ENCODE measurements at places on chromosomes 7 and 10.

- no peak for DNase-seq
Observed at GRCh38 chr7:128100225-128100948, 69.2 kb upstream of the LRRC4 start.

DNA sequence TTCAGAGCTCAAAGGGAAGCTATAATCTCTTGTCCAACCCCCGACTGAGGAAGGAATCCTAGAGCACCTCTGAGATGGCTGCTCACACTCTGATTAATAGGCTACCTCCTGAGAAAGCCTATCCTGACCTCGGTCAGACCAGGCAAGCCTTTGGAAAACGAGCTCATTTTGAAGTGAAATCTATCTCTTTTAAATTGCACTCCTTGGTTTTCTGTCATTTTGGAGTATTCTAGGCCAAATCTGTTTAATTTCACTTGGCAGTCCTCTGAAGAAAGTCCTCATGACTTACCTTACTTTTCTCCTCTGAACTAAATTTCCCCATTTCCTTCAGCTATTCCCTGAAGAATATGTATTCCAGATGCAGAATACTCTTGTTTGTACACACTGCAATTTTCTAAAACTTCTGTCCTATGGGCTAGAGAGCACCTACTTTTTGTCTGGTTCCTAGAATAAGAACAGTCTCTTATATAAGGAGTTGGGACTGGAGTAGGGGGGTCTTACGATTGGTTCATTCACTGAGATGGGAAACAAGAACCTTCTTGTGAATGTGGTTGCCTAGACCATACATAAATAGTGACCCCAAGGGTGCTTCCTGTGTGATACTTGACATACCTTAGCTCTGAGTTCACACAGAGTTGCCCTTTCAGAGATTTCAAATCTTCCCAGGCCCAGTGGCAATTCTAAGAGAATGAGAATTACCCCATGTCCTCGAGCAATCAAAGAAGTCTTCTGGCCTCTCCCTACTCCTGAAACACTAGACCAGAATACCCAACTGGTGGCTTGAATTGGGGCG, 31.9 kb upstream of the HPS1 start:
- DNase-seq: no peak

DNA sequence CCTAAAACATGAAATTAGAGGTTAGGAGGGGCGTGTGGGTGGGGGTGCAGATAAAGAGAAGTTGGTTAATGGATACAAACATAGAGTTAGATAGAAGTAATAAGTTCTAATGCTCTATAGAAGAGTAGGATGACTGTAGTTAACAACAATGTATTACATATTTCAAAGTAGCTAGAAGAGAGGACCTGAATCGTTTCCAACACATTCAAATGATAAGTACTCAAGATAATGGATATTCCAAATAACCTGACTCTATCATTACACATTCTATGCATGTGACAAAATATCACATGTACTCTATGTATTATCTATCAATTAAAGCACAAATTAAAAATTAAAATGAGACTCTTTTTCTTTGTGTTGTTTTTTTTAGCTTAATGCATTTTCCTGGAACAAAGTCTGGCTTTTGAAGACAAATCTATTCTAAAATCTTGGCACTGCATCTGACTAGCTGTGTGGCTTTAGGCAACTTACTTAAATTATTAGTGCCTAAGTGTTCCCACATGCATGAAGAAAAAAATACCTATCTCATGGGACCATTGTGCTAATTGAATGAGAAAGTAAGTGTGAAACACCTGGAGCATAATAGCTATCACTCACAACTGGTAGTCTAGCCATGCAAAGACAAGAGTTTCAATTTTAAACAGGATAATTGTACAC, 75.7 kb downstream of the SEMA3C start:
- no peak for DNase-seq

- no peak for DNase-seq
Observed at GRCh38 chr7:1706721-1707613, 36.9 kb downstream of the ELFN1 start.

GRCh38 chr10:108544500-108545120, 1378.7 kb downstream of the XPNPEP1 start:
- DNase-seq: peak; percentile 17

- DNase-seq: peak; percentile 59
Observed at GRCh38 chr10:114538181-114538906, 119.7 kb downstream of the ABLIM1 start.

DNA sequence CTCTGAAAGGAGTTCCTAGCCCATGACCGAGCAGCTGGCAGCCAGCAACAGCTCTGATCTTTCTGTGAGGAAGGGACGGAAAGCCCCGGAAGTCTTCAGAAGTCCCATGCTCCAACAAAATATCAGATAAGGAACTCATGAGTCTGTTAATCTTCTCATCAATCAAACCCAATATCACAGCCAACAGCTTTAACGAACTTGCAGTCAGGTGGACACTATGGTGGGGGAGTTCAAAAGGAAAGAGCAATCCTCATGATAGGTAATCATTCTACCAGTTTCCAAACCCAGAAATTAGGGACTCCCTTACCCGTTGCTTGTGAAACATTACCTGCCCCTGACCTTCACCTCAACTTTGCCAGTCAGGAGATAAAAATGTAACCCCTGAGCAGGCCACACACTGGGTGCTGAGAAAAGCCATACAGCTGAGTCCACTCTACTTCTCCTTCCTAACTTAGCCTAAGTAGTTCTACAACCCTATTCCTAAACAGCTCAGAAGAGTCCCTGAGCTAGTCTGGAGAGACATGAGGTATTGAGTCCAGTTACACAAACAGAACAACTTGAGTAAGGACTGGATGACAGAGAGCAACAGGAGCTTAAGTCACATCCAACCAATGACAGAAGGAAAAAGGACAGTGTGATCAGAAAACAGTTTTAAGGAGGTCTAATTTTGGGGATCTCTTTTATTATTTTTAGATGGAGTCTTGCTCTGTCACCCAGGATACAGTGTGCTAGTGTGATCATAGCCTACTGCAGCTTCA, 2.2 kb downstream of the NDST2 start:
- DNase-seq: no peak

DNA sequence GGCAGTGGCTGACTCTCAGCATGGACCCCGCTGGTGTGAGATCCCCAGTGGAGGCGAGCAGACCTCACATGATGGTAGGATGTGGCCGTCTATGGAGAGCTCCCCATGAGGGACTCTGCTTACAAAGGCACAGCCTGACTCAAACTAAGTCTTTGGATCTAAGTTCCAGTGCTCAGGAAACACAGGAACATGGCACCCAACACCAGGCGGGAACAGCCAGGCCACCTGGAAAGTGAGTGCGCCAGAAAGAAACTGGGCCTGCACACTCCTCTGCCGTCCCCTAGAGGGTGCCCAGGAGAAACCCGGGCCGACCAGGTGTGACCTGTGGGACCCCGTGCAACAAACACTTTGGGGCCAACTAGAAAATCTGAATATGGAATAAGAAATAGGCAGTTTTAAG, 10.0 kb downstream of the PITRM1 start:
- no peak for DNase-seq

GRCh38 chr10:43176271-43176670, 38.0 kb downstream of the CSGALNACT2 start:
- no peak for DNase-seq

DNA sequence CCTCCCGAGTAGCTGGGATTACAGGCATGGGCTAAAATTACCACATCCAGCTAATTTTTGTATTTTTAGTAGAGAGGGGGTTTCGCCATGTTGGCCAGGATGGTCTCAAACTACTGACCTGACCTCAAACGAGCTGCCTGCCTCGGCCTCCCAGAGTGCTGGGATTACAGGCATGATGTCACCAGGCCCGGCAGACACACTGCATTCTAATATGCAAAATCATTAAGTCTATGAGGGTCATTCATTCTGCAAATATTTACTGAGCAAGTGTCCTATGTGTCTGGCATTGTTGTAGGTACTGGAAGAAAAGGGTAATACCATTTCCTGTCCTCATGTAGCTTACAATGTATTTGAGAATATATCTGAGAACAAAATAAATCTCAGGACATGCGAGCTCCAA, 2.7 kb downstream of the PUS7 start:
- no peak for DNase-seq

DNA sequence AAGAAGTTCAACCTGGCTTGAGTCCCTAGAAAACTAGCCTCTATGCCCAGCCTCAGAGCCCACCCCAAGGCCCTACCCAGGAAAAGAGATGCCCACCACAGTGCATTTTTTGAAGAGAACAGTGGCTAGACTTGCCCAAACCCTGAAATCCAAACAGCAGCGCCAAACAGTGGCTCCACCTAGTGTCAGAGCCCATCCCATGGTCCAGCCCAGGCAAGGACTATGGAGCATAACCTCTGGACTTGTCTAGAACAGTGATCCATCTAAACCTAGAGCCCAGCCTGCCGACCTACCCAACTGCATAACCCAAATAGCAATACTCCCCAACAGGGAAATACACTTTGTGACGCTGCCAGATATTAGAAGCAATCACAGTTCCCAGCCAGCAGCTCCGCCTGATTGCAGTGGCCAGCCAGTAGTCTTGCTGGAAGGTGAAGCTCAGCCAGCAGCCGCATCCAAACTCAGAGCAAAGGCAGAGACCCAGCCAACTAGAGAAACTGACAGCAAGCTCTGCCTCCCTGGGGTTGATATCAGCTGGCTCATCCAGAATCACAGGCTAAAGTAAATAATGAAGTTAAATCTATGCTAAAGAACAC, 44.5 kb downstream of the HBP1 start:
- DNase-seq: no peak

- no peak for DNase-seq
Observed at GRCh38 chr7:151007469-151007898, 16.7 kb downstream of the NOS3 start.

DNA sequence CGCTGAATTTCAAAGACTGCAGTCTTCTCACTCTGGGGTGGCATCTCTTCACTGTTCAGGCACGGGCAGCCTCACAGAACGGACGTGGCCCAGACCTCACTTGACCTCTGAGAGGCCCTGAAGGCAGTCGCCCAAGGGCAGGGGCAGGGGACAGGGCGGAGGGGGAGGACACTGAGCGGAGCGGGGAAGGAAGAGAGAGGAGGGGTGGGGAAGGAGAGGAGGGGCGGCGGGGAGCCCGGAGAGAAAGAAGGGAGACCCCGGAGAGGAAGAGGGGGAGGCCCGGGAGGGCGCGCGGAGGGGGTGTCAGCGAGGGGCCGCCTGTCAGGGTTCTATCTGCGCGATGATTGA, 58.7 kb upstream of the COMTD1 start:
- no peak for DNase-seq

Measured in stimulated activated CD4-positive, alpha-beta T cell treated with anti-CD3 and anti-CD28 coated beads, Interleukin-4, amount 100 ng/mL, for 4 hours (primary cell).